ENCODE measurements at places on chromosomes 13 and 19.

DNA sequence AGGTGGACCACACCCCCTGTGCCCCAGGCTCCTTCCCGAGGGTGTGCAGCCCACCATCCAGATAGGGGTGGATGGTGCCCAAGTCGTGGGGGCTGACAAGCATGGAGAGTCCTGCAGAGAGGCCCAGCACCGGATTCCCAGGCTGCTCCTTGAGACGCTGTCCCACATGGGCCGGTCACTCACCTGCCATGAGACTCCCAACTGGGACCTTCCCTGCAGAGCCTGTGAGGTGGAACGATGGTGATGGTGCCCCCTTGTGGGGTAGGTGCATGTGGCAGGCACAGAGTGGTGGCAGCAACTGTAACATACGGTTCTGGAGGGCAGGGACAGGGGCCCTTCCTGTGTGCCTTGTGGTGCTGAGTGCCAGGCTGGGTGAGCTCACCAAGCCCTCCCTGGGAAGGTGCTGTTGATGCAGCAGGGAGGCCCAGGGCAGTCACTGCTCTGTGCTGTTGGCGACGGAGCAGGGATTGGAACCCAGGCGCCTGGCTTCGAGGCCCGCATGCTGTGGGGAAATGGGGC, 33.1 kb downstream of the PPP1R37 start:
- peak; percentile 42 for DNase-seq

- no peak for DNase-seq
These were observed 17.6 kb downstream of the NOVA2 start for GRCh38 chr19:45955905-45956608.

GRCh38 chr13:86846501-86846900, 824.7 kb upstream of the SLITRK5 start:
- DNase-seq = no peak

DNA sequence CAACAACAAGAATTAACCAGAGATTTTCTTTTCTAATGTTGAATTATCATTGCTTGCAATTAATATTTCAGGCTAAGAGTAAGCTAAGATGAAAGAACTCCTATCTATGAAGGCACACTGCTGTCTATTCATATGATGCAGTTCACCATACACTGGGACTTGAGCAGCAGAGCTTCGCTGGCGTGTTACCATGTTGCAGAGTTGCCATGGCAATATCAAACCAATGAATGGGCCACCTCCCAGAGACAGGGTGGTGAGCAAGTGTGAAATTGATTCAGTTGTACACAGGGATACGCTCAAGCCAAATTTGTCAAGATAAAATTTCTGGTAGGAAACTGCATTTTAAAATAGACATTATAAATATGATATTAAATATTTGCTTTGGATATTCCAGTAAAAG, 69.3 kb upstream of the MYO16 start:
- no peak for DNase-seq

DNA sequence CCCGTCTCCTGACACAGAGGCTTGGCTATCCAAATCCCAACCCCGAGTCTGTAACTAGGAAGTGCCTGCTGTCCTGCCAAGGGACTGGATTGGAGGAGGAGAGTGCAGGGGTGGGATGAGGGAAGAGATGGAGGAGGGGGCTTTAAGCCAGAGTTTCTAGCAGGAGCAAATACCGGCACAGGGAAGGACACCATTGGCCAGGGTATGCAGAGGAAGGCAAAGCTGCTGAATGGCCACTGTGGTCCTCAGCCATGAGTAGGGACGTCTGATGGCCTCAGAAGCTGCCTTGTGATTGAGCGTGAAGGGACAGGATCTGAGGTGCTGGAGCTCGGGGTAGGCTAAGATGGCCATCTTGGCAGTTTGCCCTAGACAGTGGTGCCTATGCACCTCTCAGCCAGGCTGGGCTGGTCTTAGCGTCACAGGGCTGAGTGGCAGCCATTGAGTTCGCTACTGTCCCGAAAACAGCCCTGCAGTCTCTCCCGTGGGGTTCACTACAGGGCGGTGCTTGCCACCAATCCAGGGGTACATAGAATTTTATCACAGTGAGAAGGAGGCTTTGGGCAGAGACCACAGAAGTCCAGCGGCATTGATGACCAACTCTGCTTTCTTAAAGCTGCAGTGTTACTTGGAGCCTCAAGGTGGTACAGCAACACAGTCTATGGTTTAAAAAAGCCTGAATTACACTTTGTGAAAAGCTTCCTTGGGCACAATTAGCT, 61.8 kb downstream of the AKAP11 start:
- DNase-seq = no peak

All from stimulated activated CD8-positive, alpha-beta memory T cell treated with anti-CD3 and anti-CD28 coated beads, Interleukin-15, amount 100 ng/mL, for 1 hour (primary cell).